Fibroblast of pulmonary artery (primary cell): ENCODE measurements at places on chromosomes 12 and 14.
A peak's percentile ranks its signal among the peaks of the same experiment; 100 is the strongest.

DNA sequence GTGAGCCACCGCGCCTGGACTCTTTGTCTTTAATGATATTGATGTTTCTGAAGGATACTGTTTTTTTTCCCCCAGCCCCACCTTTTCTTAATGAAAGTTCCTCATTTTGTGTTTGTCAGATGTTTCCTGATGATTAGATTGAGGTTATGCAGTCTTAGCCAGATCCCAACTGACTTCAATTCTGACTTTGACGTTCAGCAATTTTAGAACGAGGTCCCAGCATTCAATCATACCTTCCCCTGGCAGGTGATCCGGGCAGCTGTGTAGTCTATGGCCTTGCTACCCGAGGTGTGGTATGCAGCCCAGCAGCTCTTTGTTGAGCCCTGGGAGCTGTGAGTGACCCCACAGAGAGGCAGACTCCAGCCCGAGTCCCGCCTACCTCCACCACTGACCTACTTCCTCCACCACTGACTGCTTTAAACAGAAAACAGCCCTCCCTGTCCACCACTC lies 82.7 kb downstream of the LGMN start:
- no peak for DNase-seq

DNA sequence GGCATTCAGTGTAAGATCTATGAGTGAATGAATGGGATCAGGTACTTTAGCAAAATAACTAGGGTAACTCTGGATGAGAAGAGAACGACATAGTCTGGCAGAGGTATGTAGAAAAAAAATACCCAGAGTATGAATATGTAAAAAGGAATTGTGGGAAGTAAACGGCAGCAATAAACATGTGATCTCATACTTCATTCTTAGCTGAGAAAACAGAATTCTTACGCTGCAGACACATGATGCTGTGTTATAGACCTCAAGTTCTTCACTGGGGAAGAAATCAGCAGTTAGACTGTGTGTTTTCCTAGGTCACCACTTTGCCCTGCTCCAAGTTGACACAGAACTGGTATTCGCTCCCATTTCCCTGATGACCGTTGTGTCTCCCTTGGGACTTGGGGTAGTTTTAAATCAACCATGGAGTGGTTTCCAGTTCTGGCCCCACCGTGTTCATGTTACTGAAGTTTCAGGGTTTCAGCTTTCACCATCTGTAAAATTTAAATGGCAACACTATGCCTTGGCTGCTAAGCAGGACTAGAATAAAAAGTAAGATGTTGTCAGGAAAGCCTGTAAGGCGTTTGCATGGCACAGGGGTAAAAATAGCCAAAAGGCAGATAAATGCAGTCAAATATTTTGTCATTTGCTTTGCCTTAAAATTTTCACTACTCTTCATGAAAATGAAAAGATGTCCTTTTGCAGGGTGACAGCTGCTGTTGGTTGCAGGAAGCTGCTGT lies 223.7 kb downstream of the PELI2 start:
- DNase-seq, result peak; percentile 56

DNA sequence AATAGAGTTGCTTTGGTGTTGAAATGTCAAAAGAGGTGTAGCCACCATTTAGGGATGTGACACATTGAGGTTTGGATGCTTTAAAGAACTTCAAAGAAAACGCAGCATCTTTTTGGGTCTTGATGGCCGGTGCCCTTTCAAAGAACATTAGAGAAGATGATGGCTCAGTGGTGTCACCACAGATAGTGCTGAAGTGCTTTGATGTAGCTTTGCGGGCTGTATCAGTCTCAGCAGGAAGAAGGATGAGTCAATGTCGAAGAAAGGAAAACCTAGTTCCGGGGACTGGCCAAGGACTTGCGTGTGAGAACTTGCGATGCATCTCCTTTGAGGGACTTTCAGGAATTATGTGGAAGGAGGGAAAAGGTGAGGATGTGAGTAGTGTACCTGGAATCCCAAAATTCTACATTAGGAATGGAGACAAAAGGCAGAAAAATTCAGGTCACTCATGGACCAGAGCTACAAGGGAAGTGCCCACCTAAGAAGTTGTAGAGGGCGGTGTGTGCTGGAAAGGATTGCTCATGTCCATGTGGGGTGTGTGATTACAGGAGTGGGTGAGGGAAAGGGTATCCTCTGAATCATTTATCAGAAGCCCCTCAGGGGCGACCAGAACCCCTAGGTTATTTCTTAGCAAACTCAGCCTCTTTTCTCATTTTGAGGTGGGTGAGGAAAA lies 39.7 kb upstream of the GZMB start:
- DNase-seq, result no peak

GRCh38 chr12:12909995-12910420 lies 18.6 kb downstream of the GPRC5A start:
- DNase-seq, result peak; percentile 87

DNA sequence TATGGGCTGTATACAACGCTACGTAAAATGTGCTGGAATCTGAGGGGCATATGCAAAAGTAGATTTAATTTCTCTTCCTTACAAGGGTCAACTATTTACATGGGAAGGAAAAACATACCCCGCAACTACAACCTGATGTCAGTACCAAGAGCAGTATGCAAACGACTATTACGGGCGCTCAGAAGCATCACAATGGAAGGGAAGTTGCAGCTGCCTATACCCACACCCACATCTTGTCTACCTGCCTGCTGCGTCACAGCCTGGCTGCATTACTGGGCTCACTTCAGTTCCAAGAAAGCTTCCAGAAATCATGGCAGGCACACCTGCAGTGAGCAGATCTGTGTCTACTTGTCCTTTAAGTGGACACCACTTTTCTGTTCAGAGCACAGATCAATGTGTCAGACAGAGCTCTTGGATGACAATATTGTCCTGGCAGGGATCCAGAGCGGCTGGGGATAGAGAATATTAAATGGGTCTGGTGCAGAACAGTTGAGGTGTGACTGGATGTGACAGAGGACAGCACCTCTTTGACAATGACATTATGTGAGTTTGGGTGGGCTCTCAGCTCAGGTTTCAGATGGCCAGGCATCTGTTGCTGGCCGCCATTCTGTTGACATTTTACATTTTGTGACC lies 41.5 kb upstream of the GNG2 start:
- no peak for DNase-seq

- no peak for DNase-seq
These were observed 11.1 kb upstream of the PSEN1 start for GRCh38 chr14:73125169-73125588.

DNA sequence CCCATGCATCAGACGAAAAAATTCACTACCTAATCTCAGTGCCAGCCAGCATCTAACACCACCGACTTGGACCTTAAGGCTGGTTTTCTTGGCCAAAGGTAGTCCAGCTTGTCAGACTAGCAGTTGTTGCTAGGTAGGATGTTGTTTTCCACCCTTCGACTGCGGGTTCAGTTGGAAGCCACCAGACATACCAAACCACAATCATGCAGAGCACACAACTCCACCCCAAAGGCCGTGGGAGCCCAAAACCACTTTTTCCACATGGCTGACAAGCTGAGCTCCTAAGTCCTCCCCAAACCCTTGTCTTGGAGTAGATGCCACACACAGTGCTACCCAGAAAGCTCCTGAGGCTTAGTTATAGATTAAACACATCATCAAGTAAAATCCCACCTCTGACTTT lies 46.8 kb downstream of the LRIG3 start:
- no peak for DNase-seq

GRCh38 chr12:123916729-123917128 lies 55.9 kb downstream of the CCDC92 start:
- no peak for DNase-seq

- DNase-seq, result no peak
These were observed 1.7 kb downstream of the HSPA2 start for GRCh38 chr14:64541972-64542835.

- DNase-seq, result no peak
These were observed 73.2 kb upstream of the SSTR1 start for GRCh38 chr14:38134416-38135030.

GRCh38 chr12:49225576-49226166 lies 36.8 kb upstream of the TUBA1A start:
- peak; percentile 65 for DNase-seq

DNA sequence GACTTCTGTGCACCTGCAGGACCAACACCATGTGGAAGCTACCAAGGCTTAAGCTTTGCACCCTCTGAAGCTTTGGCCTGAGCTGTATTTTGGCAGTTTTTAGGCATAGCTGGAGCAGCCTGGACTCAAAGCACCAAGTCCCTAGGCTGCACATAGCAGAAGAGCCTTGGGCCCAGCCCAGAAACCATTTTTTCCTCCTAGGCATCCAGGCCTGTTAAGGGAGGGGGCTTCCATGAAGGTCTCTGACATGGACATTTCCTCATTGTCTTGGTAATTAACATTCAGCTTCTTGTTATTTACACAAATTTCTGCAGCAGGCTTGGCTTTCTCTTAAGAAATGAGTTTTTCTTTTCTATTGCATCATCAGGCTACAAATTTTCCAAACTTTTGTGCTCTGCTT lies 475.8 kb upstream of the FLRT2 start:
- DNase-seq, result no peak

- no peak for DNase-seq
These were observed 4.3 kb downstream of the TM7SF3 start for GRCh38 chr12:27009881-27010301.

GRCh38 chr12:122724641-122725243 lies 5.9 kb downstream of the HCAR1 start:
- DNase-seq, result no peak

- DNase-seq, result no peak
These were observed 86.2 kb downstream of the RIN3 start for GRCh38 chr14:92599811-92600210.

- DNase-seq, result no peak
These were observed 357.9 kb upstream of the TMEM132C start for GRCh38 chr12:127909041-127909440.

DNA sequence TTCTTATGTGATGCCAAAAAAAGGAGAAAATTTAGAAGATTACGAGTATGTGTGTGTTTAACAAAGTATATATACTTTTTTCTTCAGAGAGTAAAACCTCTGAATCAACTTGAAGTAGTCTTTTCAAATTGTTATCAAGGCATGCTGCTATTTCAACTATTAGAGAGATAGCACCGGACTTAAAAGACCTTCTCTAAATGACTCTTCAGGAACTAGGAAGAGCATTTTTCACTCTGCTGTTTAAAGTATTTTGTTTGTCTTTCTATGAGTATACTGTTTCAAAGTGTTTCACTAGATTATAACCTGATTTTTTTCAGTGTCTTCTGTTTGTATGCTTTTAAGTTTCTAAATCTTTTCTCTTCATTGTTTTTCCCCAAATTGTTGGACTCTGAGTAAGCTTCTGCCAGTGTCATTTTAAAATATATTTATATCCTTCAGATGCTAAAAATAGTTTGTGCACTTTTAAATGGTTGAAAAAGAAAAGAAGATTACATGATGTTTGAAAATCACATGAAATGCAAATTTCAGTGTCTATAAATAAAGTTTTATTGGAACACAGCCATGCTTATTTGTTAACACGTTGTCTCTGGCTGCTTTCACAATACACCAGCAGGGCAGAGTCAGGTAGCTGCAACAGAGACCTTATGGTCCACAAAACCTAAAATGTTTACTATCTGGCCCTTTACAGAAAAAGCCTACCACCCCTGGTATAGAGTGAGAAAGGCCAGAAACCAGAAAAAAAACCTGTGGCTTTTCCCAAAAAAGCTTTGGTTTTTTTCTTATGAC lies 21.3 kb downstream of the CRADD start:
- DNase-seq, result peak; percentile 25

GRCh38 chr14:23119363-23120327 lies 590 bp upstream of the CEBPE start:
- DNase-seq, result no peak

GRCh38 chr12:57782243-57782607 lies 362 bp upstream of the TSFM start:
- DNase-seq, result no peak

DNA sequence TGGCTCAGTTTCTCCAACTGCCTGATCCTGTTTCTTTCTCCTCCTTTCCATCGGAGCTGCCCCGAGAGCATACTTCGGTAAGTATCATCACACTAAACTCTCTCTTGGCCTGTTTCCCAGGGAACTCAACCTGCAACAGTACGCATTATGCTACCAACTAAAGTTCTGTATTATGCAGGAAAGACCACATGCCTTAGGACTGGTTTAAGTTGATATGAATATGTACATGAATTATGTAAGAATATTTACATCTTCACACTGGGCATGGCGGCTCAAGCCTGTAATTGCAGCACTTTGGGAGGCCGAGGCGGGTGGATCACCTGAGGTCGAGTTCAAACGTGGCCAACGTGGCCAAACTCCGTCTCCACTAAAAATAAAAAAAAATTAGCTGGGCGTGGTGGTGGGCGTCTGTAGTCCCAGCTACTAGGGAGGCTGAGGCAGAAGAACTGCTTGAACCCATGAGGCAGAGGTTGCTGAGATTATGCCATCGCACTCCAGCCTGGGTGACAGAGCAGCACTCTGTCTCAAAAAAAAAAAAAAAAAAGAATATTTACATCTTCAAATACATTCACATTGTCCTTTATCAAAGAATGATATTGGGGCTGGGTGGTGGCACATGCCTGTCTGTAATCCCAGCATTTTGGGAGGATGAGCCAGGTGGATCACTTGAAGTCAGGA lies 31.9 kb upstream of the VPS33A start:
- DNase-seq, result no peak
